Activated CD8-positive, alpha-beta memory T cell treated with anti-CD3 and anti-CD28 coated beads for 4 hours (primary cell): ENCODE measurements at places on chromosomes 4 and X.

- no peak for DNase-seq
These were observed 309.8 kb upstream of the GALNT7 start for GRCh38 chr4:172858731-172859230.

- DNase-seq, result no peak
These were observed 138.1 kb downstream of the MID1 start for GRCh38 chrX:10482261-10482660.

DNA sequence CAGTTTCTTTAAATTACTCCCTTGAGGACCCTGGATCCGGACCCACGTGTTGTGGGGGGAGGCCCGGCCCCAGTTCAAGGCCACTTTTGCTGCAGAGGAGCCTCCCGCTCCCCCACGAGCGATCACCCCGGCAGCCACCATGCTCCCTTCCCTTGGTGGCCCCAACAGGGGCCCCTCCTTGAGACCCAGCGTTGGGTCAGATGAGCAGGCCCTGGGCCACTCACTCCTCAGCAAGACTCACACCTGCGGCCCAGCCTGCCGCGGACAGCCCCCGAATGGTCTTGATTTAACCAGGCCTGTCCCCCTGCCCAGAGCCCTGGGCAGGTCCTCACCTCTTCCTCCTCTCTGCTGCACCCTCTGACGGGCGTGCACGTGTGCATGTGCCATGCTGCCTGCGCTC is 4.3 kb downstream of the CPLX1 start:
- DNase-seq, result no peak

DNA sequence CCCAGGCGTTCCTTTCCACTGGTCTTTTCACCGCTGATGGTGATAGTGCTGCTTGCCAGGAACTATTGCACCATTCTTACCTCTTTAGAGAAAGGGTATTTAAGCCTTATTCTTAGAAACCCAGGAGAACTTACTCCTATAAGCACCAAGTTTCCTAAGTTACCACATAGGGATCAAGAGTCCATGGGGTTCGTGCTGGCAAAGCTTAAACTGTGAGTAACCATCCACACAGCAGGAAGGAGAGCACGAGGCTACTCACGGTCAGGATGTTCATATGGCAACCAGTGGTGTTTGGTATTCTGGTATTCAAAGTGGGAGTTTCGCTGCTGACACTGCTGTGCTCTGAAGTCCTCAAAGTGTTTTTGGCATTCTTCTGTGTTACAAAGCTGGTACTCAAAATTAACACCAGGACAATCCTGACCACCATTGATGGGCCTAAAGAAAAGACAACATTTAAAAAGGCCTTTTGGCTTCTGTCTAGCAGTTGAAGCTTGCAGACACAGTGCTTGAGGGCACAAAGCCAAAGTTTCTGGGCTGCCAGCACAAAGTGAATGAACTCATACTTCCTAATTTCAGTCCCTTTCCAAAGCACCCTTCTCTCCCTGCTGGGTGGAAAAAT is 256.9 kb downstream of the ADAMTS3 start:
- DNase-seq, result no peak

DNA sequence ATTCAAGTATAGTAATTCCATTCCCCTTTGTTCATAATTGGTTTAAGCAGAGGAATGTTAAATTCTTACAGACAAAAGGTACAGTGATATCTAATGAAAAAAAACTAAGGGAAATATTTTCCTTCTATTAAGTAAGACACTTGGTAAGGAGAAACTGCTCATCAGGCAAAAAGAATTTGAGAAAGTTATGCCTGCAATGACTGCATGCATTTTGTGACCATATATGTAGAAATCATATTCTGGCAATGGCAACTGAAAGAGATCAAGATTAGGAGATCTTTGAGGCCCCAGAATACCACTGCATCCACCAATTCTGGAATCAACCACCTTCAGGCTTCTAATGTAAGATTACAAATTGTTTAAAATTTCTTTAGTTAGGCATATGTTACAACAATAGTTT is 364.8 kb downstream of the PCDH10 start:
- no peak for DNase-seq

GRCh38 chr4:162162672-162163071 is 1.1 kb downstream of the FSTL5 start:
- no peak for DNase-seq

DNA sequence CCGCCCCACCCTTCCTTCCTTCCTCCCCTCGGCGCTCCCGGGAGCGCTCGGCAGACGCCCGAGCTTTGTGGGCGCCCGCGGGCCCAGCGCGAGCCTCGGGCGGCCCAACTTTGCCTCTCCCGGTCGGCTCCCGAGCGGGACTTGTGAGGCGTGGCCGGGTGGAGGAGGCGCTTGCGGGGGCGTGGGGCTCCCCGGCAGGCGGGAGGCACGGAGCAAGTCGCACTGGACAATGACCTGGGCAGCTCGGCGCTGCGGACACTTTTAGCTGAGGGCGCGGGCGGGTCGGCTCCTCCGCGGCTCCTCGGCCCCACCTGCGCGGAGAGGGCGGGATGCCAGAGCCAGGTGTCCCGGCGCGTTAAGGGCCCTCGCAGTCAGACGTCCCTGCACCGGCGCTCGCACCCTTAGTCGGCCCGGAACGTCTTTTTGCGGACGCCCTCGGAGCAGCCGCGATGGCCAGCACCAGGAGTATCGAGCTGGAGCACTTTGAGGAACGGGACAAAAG is 385 bp downstream of the DCLK2 start:
- DNase-seq, result no peak

- no peak for DNase-seq
These were observed 2.0 kb upstream of the ATRX start for GRCh38 chrX:77788050-77788449.

- no peak for DNase-seq
These were observed 75.0 kb downstream of the EVC start for GRCh38 chr4:5785806-5786680.

- DNase-seq, result no peak
These were observed 10.2 kb downstream of the HGFAC start for GRCh38 chr4:3451956-3452355.

GRCh38 chr4:156521631-156522030 is 450.0 kb downstream of the PDGFC start:
- DNase-seq, result no peak

- DNase-seq, result no peak
These were observed 19.5 kb downstream of the CNGA2 start for GRCh38 chrX:151754047-151754429.

- DNase-seq, result no peak
These were observed 48.2 kb downstream of the GUCY1B1 start for GRCh38 chr4:155807021-155807420.
